ENCODE measurements at places on chromosomes 4 and X.
A peak's percentile ranks its signal among the peaks of the same experiment; 100 is the strongest.

DNA sequence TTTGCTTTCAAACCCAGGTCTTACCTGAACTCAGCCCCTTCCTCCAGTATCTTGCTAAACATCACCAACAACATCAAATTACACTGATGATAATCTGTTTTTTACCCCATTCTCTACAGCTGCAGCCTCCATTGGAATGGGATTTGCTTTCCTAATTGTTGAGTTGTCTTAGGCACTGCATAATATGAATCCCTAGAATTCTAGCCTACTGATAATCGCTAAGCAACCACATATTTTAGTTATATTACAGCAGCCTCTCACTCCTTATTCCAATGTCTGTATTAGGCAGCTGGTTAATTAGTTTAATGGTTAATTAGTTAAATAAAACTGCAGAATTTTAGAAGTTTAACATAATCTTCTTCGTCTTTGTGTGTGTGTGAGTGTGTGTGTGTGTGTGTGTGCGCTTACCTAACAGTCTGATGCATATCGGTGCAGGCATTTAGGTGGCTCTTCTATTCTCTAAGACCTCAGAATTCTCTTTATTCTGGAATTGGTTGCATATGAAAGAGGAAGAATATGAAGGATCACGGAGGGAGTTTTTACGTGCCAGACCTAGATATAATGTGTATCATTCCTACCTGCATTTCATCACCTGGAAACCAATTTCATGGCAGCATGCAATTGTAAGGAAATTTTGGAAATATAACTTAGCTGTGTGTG is 5.3 kb upstream of the COMMD8 start:
- DNase-seq: no peak

GRCh38 chr4:77504407-77504806 is 101.2 kb upstream of the CXCL13 start:
- DNase-seq: no peak

DNA sequence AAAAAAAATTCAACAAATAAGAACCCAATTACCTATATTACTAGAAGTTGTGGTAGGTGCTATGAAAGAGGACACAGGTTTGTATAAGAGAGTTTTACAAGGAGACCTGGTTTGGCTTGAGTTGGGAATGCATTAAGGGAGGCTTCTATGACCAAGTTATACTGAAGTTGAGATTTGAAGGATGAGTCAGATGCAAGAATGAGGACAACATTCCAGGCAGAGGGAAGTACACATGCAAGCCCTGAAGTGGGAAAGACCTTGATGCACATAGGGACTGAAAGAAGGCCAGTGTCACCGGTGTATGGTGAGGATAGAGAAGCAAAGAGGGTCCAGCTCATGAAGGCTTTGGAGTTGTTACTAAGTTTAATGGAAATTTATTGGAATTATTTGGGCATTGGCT is 52.2 kb downstream of the ANK2 start:
- no peak for DNase-seq

GRCh38 chrX:38220024-38220414 is 652 bp downstream of the SRPX start:
- DNase-seq: no peak

DNA sequence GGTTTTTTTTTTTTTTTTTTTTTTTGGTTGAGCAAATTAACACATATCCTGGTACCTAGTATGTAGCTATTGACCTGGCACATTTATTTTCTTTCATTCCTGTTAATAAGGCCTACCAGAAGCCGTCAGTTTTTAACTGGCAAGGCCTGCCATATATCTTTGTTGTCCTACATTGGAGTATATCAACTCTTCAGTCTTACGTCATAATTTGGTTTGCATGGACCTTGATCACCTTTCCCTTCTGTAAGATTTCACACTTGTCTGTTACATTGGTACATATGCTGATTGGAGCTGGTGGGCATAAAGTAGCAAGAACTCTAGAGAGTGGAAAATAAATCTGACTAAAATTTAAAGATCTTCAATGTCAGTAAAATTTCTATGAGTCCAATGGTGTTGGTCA is 1658.0 kb downstream of the C4orf33 start:
- no peak for DNase-seq

- no peak for DNase-seq
Measured at GRCh38 chr4:108959491-108959890, 196.6 kb upstream of the ETNPPL start.

DNA sequence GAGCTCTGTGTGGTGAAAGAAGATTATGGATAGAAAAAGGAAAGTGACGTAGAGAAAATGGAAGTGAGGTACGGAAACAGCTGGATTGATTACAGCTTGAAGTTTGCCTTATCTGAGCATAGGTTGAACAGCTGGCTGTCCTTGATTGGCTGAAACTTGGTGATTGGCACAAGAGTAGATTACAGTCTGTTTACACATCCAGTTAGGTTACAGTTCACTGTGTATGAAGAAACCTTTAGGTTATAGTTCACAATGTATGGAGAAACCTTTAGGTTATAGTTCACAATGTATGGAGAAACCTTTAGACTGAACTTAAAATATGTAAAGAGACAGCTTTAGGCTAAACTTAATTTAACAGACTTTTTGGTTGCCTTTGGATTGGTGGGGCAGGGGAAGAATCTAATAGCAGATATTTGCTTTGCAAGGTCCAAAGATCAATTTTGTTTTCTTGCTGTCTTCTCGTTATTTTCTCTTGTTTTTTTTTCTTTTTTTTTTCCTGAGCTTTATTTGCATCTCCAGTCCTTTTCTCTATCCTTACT is 15.6 kb upstream of the ART3 start:
- DNase-seq: no peak

- no peak for DNase-seq
Measured at GRCh38 chrX:73963682-73964081, 340.3 kb upstream of the ZCCHC13 start.

DNA sequence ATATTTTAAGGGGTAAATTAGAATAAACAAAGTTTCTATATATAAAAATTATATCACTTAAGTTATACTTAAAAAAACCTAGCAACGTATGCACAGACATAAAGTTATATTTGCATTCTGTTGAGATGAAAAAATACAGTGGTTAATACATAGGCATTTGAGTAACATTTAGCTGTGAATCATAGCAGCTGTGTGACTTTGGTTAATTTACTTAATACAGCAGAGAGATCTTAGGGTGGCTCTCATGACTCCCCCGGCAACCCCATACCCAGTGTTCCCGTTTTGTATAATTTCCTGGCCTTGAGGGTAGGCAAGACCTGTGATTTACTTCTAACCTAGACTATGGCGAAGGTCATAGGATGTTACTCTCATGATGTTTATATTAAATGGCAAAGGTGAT is 504.8 kb downstream of the INPP4B start:
- no peak for DNase-seq

- DNase-seq: no peak
Measured at GRCh38 chr4:167100120-167100519, 134.2 kb downstream of the SPOCK3 start.

- no peak for DNase-seq
Measured at GRCh38 chr4:172819353-172819752, 349.3 kb upstream of the GALNT7 start.

DNA sequence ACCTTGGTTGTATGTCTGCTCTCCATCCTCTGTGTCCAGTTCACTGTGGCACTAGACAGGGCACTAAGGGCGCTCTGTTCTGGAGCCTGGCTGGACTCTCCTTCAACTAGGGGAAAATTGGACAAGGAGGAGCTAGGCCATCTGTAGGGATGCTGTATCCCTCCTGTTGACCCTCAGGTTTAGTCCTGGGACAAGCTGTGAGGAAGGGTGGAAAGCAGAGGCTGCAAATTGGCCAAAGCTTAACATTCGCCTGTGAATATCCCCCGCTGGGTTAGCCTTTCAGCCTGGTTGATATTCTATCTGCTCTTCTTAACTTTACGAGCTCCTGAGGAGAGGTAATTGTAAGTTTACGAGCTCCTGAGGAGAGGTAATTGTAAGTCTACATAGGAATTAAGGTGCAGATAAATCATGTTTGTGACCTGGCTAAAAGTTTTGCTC is 64.4 kb upstream of the ENPEP start:
- DNase-seq: no peak

DNA sequence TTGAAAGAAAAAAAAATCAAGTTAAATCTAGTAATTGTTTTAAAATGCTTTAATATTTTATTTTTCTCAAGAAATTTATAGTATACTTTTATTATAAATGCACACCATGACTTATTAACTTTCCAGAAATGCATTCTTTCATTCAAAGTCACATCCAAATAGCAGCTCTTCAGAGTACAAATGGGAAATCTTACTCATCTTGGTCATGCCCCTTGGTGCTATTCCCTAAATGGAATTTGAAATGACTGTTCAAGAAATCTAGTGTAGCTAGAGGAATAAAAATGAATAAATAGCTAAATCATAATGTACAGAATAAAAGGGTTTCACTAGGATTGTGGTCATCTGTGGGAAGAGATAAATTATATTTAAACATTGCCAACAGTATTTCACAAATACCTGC is 1139.7 kb downstream of the PCDH18 start:
- DNase-seq: no peak

DNA sequence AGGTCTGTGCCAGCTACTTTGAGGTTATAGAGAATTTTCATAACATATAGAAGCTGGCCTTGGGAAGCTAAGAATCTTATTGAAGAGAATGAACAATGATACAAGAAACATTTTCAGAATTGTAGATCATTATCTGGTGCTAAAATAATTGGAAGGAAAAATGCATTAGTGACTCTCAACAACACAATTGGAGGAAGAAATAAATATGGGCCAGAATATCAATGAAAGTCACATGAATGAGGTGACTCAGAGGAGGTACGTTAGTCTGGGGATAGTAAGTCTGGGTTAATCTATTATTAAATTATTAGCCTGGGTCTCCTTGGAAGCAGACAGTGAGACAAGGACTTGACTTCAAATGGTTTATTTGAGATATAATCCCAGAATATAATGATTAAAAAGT is 529.3 kb upstream of the SLIT2 start:
- no peak for DNase-seq

- DNase-seq: no peak
Measured at GRCh38 chr4:150773729-150774449, 191.9 kb downstream of the MAB21L2 start.

DNA sequence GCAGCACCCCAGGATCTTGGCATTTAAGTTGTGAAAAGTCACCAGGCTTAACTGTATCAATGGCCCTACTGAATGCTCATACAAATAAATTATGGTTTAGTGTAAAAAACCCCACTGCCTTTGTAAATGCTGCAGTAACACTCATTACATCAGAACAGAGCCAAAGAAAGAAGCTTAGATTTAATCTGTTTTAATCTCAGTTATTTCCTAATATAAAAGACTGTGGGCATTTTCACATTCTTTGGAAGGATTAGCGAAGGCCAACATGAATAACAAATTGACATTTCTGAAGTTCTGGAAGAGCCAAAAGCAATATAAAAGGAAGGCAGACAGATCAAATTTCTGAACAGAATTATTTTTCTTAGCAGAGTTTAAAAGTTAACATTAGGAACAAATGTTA is 140.0 kb upstream of the HCCS start:
- no peak for DNase-seq

GRCh38 chr4:88054901-88055300 is 47.5 kb downstream of the PKD2 start:
- DNase-seq: no peak

DNA sequence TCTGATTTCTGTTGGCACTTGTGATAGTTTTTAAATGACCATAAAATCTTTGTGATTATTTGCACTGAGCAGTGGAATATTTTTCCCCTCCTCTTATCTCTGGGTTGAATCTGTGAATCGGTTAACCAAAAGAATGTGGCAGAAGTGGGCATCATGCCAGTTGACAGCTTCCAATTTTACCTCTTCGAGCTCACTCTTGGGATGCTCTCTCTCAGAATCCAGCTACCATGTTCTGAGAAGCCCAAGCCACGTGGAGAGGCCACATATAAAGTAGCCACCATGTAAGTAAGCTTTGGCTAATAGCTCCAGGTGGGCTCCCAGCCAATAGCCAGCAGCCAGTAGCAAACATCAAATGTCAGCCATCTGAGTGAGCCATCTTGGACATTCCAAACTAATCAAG is 12.9 kb upstream of the WDR19 start:
- no peak for DNase-seq

- DNase-seq: no peak
Measured at GRCh38 chr4:59570860-59571476, 1629.2 kb upstream of the ADGRL3 start.

GRCh38 chrX:14776901-14777300 is 96.0 kb downstream of the FANCB start:
- no peak for DNase-seq

DNA sequence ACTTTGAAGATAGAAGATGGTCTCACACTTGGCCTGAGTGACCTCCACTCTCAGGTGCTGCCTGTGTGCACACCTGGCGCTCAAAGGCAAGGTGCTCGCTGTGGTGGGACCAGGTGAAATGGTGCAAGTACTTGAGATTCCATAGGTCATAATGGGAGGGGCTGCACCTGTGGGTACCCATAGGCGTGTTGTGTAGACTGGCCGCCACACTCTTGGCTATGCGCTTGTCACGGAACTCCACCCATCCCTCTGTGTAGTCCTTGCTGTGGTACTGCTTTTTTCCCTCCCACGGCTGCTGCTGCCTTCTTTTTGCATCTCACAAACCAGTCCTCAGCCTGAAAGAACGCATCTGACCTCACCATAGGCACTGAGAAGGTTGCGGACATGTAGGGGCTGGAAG is 27.0 kb downstream of the METAP1 start:
- DNase-seq: no peak

DNA sequence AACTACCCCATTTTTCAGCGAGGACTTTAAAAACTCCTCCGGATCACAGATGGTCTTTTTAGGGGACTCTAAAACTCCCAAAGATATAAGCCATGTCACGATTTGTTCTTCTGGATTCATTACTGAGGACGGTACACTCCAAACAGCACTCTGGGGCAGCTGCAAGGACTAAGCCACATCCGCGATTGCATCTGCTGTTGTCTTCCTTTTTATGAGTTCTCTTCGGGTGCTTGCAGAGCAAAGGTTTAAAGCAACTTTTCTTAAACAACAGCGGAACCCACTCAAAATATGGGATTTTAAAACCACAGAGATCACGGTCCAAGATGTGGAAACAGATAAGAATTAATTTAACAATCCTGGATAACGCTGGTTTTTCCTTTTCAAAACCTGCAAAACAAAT is at the start of gene ARHGEF6:
Gene ARHGEF6 (minus strand): TSS at position 170 of the 400 bp plus-strand sequence. CDS start 50 bp downstream, at position 120.
- peak; percentile 20 for DNase-seq

DNA sequence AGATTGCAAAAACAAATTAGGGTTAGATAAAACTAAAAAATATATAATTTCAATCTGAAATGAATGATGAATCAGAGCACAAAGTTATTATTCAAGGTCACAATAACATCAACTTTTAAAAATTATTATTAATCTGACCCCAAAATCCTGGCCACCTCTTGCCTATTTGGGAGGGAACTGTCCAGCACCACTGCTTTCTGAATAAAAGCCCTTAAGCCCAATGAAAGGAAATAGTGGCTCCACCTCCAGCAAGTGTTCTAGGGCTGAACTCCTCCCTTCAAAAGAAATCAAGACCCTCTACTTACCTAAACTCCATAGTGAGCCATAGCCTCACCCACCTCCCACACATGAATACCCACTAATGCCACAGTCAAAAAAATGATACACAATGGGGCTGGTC is 208.2 kb downstream of the PARM1 start:
- no peak for DNase-seq
